ENCODE measurements at places on chromosomes 2 and 18.
A peak's percentile ranks its signal among the peaks of the same experiment; 100 is the strongest.

GRCh38 chr18:33014060-33014796, 241.4 kb upstream of the KLHL14 start:
- peak; percentile 27 for DNase-seq

- no peak for DNase-seq
Observed at GRCh38 chr2:9764153-9764778, 79.0 kb upstream of the TAF1B start.

DNA sequence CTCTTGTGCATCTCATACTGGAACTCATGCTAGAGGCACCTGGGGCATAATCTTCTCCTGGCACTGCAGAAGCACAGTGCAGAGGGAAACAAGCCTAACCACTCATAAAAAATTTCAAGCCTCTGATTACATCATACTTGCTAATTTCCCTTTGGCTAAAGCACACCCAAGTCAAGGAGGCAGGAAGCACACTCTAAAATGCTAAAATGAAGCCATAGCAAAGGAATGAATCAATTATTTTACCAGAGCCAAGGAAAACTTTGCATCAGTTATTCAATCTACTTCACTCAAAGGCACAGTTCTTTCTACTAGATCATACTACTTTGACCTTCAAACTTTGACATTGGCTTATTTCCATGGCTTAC, 79.6 kb upstream of the SPOPL start:
- DNase-seq, result peak; percentile 63

GRCh38 chr18:50855976-50856757, 22.8 kb upstream of the ME2 start:
- no peak for DNase-seq

DNA sequence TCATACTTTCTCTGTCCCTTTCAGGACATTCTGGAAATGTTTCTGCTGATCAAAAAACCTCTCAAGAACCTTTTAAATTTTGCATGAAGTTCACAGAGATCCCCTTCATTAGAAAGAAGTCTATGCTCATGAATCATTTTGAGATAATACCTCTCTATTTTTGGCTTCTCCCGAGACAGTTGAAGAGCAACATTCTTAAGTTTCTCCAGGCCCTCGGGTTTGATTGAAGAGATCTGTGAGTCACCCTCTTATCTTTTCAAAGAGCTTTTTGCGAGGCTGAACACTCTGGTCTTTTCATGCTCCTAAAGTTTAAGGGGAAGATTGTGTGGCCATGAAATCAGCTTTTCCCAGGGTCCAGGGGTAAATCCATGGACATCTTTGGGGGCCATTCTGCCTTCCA, 354.2 kb downstream of the FBXO15 start:
- DNase-seq, result no peak

GRCh38 chr18:45050712-45051601, 370.3 kb downstream of the SETBP1 start:
- no peak for DNase-seq

DNA sequence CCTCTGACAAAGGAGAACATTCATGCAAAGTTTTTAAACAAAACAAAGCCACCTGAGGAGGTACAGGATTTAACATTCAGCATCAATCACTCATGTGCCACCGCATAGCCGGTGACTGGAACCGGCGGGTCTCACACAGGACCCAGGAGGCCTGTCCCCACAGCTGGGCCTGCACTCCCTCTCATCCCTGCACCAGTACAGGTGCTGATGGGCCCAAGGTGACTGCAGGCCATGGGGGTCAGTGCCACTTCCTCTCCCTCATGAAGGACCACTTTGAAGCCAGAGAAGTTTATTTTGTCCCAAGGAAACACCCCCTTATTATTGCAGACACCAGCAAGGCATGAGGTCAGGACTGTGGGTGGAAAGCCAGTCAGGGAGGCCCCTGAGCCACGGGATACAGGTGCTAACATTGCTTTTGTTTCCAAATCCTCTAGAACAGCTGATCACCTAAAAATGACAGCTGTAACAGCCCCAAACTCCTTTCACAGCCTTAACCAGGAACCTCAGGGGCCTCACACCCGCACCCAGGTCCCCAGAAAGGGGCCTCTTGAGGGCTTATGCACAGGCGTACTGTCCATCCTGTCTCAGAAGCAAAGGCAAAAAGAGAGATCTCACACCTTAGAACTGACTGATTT, 14.0 kb downstream of the PARD6G start:
- no peak for DNase-seq

DNA sequence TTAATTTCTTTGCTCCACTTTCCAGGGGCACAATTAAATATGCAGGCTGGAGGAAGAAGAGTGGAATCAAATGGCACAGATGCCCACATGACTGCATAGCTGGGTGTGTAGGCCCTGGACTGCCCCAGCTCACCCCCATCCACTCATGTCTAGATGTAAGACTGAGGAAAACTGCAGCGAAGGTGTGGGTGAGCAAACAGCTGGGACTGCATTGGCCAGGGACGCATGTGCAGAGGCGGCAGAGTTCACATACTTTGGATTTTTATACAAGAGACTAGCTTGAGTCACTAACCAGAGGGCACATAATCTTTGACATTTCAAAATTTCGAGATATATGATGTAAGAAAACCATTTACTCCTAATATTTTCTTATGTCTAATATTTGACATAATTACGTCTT, 60.1 kb downstream of the SPIRE1 start:
- no peak for DNase-seq

DNA sequence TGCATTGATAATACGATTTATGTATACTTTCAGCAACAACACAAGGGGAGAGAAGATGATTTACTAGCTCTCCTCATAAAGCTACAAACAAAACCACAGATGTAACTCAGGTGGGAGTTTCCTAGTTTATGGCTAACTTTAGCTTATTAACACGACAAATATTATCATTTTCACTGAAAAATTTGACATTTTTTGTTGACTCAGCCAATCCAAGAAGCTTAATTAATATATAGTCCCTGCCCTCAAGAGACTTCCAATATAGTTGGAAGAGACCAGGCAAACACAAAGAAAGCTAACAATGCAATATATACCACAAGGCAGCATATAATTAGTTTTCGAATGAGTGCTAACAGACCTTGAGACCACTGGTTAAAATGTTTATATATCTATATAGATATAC, 775 bp downstream of the WDR12 start:
- DNase-seq, result no peak

- no peak for DNase-seq
Observed at GRCh38 chr2:238139196-238140039, 950 bp downstream of the KLHL30 start.

DNA sequence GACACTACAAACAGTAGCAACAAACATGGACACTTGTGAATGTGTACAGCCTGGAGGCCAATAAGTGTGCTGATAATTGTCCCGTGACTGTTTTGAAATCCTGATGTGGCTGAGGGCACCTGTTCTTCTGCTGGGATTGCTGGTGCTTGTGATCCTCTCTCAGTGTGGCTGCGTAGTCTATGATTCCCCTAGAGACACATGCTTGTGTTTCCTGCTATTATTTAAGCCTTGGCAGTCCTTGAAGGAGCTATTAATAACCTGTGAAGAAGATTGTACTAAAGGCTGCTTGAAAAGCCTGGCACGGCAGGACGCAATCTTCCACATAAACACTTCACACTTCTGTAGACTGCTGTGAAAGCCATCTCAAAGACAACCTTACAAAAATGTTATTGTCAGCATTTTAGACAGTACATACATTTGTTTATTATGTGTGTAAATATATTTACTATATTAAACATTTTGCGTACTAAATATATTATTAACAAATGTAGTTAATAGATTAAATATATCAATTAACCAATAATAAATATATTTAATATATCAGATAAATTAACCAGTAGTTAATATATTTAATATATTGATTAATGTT, 71.4 kb downstream of the GALR1 start:
- DNase-seq, result no peak

GRCh38 chr2:75592888-75593287, 32.1 kb upstream of the EVA1A start:
- no peak for DNase-seq

DNA sequence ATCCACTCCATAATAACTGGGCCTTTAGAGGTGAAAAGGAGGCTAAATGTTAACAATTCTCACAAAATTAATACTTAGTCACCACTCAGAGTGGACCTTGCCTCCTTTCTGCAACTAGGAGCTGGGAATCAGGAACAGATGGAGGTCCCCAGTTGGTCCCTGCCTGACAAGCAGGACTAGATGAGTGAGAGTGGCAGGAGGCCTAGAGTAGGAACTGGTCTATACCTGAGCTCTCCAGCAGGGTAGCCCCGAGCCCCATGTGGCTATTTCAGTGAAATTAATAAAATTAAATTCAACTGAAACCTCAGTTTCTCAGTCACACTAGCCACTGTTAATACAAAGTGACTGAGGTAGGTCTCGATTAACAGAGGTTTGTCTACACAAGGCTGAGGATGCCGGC, 150.5 kb downstream of the MYO5B start:
- no peak for DNase-seq

GRCh38 chr2:26273501-26273900, 28.8 kb downstream of the HADHB start:
- peak; percentile 39 for DNase-seq

GRCh38 chr2:40554665-40555294, 102.9 kb upstream of the SLC8A1 start:
- peak; percentile 59 for DNase-seq

DNA sequence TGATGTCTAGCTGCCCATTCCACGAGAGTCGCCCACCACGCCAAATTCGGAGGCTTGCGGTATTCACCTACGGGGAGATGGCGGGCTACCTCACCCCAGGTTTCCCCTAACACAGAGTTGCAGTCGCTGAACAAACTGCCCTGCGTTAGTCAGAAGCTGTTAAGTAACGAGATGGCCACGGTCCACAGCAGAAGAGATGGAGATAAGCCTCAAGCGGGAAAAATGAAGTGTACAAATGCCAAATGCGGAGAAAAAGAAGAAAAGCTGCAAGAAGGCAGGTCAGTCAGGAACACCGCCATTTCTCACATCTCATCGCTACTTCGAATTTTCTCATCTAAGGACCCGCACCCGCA, 425 bp downstream of the ASB3 start:
- DNase-seq, result no peak

- no peak for DNase-seq
Observed at GRCh38 chr2:182817558-182817957, 48.9 kb downstream of the FRZB start.

- no peak for DNase-seq
Observed at GRCh38 chr2:241083091-241083415, 19.0 kb downstream of the MTERF4 start.

DNA sequence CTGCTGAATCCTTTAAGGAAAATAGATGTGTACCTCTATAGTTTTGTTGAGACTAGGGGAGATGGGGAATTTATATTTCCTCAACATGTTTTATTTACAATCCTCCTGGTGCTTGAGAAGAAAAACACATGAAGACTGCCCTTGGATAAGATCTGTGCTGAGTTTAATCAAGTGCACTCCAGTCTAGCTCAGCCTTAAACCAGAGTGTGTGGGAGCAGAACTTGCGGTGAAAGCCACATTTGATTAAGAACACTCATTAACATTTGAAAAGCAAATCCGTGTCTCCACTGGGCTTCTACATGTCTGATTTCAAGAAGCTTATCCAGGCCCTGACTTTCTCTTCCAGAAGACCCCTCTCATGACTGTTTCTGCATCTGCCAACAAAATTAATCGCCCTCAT, 84.8 kb upstream of the ITGA6 start:
- no peak for DNase-seq

- no peak for DNase-seq
Observed at GRCh38 chr18:36580266-36580665, 248.5 kb downstream of the TPGS2 start.

DNA sequence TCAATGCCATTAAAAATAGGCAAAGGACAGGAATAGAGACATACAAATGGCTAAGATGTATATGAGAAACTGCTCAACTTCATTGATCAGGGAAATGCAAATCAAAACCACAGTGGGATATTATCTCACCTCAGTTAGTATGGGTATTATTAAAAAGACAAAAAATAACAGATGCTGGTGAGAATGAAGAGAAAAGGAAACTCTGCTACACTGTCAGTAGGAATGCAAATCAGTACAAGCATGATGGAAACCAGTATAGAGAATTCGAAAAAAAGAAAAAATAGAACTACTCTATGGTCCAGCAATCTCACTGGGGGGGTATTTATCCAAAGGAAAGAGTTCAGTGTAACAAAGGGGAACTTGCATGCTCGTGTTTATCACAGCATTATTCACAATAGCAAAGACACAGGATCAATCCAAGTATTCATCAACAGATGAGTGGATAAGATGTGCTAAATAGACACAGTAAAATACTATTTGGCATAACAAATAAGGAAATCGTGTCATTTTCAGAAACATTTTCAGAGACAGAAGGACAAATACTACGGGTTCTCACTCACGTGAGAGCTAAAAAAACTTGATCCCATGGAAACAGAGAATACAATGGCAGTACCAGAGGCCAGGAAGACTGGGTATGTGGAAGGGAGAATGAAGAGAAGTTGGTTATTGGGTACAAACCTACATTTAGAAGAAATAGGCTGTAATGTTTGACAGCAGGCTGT, 60.6 kb downstream of the CCDC74A start:
- DNase-seq, result no peak

GRCh38 chr2:136013955-136014354, 28.5 kb upstream of the DARS1 start:
- DNase-seq, result no peak

DNA sequence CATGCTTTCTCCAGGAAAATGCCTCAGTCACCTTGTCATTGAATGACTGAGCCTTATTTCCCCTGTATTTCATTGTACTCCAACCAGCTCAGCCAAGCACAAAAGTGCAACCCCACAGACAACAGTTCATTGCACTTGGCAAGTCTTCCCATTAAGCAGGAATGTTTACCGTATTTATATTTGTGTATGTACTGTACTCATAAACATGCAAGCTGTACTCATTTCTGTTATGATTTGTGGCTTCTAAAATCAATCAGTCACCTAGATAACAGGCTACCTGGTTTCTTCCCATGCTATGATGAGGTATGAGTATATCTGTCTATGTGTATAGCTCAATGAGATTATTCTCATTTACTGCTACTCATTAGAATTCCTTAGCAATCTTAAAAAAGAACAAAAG, 505.5 kb upstream of the FAM98A start:
- DNase-seq, result no peak

DNA sequence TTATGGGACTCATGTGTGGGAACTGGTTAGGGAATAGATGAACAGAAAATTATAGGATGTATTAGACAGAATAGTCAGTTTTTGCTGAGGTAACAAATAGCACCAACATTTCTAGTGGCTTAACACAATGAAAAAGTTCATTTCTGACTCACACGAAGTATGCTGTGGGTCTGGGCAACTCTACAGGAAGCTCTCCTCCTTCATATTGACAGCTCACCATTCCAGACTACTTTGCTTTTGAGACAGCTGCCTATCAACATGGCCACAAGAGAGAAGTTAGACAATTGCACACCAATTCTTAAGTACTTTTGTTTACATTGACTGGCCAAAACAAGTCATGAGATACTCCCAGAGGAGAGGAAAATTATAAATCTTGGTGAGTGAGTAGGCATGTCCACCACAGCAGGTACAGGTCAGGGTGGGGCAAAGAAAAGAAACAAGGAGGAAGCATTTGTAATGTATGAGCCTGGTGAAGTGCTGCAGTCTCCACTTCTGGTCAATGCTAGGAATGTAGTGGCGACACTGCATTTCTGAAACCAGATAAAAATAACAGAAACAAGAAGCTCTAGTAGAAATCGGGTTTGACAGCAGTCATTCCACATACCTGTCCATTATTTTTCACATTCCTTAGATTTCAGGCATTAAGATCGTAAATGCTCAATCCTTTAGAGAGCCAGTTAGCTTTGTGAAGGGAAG, 141.6 kb downstream of the ICOS start:
- no peak for DNase-seq
